ENCODE measurements at places on chromosomes 12 and 14.

DNA sequence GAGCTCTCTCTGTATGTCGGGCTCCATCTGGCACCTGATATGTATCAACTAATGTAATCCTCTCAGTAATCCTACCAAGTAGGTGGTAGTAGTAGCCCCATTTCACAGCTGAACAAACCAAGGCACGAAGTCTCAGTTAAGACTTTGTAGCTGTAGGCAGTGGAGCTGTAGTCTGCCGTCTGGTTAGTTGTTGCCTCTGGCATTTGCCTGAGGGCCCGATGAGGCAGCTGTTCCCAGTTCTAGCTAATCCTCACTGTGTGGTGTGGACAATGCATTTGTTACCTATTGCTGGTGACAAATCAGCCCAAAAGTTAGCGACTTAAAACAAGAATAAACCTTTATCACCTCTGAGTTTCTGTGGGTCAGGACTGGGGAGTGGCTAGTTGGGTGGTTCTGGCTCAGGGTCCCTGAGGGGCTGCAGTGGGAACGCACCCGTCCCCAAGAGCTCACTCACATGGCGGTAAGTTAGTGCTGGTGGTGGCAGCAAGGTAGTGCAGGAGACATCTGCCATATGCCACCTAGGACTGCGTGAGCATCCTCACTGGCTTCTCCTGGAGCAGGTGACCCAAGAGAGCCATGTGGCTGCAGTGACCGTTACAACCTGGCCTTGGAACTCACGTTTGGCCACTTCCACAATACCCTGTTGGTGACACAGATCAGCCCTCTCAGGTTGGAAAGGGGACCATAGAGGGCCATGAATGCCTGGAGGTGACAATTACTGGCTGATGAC, 5.6 kb downstream of the AACS start:
- DNase-seq = no peak

GRCh38 chr14:101033446-101034165, 130.1 kb upstream of the RTL1 start:
- DNase-seq = no peak

DNA sequence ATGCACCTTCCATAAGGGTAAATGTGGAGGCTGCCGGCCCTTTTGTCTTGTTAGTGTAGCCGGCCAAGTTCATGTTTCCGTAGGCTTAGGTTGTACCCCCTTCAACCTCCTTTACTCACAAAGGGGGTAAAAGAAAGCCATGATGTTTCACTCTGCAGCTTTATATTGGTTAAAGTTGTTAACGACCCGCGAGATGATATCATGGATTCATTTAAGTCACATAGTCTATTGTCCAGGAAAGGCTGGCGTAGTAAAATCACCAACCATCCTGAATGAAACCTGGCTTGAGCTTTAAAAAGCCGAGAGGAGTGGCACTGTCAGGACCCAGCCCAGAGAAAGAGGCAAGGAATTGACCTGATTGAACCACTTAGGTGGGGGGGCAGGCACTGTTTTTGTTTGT, 1.3 kb downstream of the UNG start:
- DNase-seq = no peak

DNA sequence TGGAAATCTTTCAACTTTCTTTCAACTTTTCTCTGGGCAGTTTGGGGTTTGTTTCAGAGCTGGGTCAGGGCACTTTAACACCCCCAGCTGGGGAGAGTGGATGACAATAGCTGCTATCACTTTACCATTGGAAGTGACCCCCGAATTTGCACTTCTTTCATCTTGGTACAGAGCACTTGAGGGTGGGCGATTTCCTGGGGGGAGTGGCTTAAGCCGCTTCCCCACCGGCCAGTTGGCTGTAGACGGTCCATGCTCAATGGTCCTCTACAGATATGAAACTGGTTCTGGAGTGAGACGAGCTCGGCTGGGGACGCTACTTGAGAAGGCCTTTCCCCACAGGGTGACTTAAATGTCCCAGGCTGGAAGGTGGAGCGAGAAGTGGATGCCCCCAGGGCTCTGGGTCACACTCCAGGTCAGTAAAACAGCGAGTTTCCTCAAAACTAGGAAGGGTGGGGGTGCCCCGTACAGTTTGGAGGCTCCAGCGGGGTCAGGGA, at the start of gene VRTN:
Gene VRTN (plus strand): TSS at position 231 of the 494 bp plus-strand sequence. CDS start 8,313 bp downstream, outside the sequence.
- no peak for DNase-seq

GRCh38 chr14:80005561-80005960, 205.7 kb downstream of the DIO2 start:
- DNase-seq = no peak

DNA sequence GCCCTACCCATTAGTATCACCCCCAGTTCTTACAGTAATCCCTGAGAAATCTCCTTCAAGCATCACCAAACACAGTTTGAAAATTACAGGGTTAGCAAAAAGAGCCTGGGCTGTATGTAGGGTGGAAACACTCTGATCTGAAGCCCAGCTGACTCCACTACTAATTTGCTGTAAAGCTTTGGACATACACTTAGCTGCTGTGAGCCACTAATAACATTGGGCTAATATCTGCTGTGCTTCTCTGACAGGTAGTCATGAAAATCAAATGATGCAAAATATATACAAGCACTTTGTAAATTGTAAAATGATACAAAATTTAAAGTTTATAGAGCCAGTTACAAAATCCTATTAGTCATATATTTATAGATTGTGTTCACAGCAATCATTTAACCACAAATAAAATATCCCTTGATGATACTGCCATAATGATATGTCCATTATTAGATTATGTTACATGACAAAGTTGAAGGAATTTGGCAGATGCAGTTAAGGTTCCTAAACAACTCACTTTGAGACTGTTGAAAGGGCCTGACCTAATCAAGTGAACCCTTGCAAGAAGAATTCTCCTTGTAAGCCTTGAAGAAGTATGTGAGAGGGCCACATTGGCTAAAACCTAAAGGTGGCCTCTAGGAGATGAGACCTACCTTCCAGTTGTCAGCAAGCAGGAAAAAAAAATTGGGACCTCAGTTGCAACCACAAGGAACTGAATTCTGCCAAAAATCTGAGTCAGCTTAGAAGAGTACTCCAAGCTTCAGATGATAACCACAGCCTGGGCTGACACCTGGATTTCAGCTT, 19.0 kb downstream of the TWF1 start:
- peak; percentile 28 for DNase-seq

GRCh38 chr14:58239244-58240195, 5.1 kb upstream of the PSMA3 start:
- DNase-seq = peak; percentile 71

DNA sequence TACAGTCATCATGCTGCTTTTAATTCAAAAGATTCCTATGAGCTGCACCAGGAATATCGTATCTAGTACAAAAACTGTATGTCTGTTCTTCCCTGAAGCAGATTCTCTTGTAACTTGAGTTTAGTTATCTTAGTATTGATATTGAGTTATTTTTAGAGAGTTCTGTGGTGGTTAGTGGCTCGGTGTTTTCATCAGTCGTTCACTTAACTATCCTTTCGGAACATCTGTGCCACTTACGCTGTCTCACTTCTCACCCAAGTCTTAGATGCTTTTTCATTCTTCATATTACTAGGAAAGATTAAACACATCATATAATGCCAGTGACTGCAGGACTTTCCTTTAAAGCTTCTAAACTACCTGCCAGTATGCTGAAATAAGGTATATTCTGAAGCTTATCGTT, 251.0 kb downstream of the FBXL14 start:
- no peak for DNase-seq

DNA sequence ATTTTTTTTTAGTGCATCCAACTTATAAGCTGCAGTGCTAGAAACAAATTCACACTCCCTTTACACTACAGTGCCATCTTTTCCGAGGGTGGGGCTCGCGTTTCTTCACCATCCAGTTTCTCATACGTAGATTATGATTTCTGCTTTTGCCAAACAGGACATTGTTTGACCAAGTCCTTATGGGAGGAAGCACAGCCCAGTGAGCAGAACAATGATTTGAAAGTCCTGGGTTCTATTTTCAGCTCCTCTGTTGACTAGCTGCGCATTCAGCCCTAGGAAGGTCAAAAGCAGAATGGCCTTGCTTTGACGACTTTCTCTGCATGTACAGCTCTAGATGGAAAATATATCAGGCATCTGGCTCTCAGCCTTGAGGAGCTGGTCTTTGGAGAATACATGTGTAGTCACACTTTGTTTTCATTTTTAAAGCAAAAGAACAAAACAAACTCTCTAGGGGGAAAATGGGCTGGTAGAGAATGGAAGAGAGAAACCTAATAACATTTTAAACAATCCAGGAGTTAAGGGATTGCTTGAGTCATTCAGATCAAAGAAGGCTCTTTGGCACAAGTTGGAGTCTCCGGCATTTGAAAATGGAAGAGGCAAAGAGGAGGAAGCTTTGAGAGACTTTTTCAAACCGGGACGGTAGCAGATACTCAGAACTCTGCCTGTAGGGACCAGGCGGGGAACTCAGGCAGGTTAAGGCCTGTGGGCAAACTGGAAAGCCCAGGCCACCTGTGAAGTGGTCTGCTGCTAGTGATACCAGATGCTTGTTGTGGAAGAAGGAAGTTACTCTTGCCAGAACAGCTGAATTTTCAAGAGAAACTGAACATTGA, 257.3 kb upstream of the PLEKHG7 start:
- peak; percentile 78 for DNase-seq

DNA sequence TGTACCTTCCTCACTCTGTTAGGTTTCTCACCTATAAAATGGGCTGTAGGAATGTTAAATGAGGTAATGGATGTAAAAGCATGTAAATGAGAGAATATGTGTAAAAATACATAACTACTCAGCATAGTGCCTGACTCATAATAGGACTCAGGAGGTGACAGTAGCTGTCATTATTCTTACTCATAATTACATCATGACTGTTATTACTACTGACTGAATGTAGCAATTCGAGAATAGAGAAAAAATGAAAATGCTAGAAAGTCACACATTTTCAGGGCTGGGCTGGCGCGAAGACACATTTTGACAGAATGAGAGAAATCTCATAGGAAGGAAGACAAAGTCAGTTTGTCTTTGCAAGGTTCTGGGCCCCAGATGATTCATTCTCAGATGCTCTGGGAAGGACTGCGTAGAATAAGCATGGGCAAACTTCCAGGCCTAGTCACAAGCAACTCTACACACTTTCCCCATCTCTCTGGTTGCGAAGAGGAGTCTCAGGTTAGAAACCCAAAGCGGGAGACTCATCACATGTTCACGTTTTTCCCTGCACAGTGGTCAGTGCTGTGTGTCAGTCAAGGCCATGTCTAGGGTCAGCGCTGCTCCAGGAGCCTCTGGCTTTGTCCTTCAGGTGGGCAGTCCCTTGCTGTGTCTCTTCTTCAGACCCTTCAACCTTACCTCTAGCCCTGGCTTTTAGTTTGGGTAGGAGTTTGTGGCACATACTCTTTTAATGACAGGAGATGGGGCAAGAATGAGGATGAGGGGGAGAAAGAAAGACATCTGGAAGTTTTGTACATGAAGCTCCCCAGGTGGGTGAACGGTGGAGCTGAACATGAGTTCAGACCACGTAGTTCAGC, 8.4 kb downstream of the GPRC5A start:
- no peak for DNase-seq

DNA sequence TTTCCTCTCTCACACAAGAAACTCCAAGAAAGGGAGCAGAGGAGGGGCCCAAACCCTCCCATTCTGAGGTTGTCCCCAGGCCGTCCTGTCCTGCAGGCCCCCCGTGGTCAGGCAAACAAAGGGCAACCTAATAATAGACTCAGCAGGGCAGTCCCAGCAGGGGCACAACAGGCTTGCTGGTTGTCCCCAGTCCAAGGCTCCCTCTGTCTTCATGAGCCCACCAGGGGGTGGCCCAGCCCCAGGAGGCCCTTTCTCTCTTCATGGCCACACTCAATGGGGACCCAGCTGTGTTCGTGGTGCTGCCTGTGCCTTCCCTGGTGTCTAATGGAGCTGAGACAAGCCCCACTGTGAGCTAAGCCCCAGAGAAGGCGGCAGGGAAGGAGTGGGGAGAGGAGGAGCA, 359.9 kb downstream of the ADGRD1 start:
- no peak for DNase-seq

DNA sequence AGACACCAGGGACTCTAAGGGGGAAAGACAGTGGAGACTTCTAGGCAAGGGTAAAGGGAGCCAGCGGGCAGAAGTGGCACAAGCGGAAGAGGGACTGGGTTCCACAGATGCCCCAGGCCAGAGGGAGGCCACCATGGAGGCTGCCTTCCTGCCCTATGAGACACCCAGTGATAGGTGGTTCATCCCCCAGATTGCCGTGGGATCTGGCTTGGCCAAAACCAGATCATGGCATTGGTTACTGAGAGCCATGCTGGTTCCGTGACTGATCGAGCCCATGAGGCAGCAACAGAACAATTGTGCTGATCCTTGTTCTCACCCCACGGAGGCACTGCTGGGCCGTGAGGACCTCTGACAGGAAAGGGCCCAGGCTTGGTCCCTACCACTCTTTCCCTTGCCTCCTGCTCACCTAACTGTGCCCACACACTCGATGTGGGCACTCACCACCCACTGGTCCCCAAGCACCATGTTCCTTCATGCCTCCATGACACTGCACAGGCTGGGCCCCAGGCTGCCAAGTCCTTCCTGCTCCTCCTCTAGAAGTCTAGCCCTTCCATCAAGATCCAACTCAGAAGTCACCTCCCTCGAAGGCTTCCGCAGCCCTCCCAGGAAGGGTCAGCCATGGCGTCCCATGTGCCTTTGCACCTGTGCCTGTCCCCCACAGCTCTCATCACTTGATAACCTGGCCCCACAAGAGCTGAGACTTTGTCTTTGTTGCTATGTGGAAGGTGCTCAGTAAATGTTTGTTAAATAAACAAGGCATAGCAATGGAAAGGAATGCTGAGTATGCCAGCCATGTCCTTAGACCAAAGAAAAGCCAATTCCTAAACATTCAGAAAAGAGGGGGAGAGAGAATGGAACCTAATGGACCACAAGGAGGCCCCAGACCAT, 7.3 kb downstream of the KRT79 start:
- DNase-seq = no peak

DNA sequence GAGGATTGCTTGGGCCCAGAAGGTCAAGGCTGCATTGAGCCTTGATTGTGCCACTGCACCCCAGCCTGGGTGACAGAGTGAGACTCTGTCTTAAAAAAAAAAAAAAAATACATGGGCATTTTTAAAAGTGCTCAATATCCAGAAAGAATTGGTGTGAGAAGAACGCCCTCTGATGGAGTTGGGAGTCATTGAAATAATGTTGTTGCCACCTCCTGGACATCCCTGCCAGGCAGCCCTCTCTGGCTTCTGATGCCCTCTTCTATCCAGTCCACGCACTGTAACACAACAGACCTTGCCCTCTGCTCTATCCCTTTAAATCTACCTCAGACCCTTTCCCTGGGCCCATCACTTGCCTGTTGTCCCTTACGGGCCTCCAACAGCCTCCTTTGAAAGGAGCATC, 4.9 kb downstream of the PTGDR start:
- peak; percentile 3 for DNase-seq

DNA sequence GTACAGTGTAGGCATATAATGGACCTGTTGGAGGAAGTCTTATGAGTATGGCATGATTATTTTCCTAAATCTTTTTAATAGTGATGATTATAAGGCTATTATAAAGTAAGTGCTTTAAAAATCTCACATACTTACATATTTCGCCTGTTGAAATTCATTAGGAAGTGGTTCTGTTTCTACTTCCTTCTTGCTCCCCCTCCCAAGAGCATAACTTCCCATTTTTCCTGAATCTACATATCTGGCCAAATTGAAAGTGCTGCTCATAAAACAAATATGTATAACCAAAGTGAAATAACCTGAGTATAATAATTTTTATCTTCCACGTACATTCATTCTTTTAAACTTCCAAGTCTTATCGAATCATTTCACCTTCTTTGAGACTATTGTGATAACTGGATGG, 455.6 kb upstream of the SEL1L start:
- no peak for DNase-seq

- DNase-seq = no peak
Observed at GRCh38 chr14:60051721-60052221, 40.0 kb upstream of the PCNX4 start.

Data from RPMI8226 (cell line).